ENCODE measurements at places on chromosomes 5 and 9. TPM values are rescaled to one million over a fixed set of nuclear protein-coding genes. Genes with fewer than 3 reads are reported as not detected.

GRCh38 chr9:95623640-95624039 is 106.9 kb upstream of the PTCH1 start:
- no peak for DNase-seq

The SRD5A1 gene
- total RNA-seq, result 20.6 TPM

The PTBP3 gene
- 16.7 TPM for total RNA-seq

The SMIM33 gene
- total RNA-seq, result not detected

The UGT3A1 gene
- total RNA-seq, result not detected

- DNase-seq, result peak; percentile 50
These were observed 183.5 kb downstream of the ROR2 start for GRCh38 chr9:91766315-91767069.

The CARD9 gene
- 1.0 TPM for total RNA-seq

DNA sequence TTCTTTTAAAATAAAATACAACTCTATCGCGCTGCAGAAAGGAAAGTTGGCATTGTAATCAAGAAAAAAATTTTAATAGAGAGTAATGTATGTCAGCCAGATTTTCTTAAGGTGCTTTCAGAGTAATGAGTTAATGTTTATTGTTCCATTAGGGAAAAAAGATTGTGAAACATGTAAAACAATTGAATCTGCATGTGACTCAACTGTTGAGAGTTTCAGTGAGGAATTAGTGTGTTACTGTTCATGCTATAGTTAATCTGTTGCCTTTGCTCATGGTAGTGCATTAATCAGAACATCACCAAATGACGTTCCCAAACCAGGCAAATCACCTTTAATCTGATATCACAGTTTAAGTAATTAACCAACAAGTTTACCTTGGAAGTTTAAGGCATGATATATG is 600.5 kb downstream of the NR2F1-AS1 start:
- no peak for DNase-seq

The DBH gene
- not detected for total RNA-seq

- DNase-seq, result no peak
These were observed 8.6 kb upstream of the AQP3 start for GRCh38 chr9:33455945-33456344.

The RGP1 gene
- 10.5 TPM for total RNA-seq

- DNase-seq, result peak; percentile 50
These were observed 162.2 kb downstream of the SREK1 start for GRCh38 chr5:66306105-66306843.

DNA sequence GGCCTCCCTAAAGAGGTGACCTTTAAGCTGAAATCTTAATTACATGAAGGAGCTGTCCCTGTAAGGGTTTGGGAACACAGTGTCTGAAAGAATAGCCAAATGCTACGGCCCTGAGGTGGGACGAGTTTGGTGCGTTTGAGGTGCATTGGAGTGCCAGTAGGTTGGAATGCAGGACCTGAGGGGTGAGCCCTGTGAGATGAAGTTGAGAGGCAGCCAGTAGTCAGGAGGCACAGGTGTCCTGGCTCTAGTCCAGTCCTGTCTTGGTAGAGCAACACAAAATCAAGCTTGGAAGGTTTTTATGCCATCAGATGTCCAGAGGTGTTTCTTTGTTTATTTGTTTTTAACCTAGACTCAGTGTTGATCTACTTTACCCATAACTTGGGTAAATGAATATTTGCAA is 108.5 kb downstream of the ARHGAP26 start:
- DNase-seq, result no peak

The ADAMTSL1 gene
- total RNA-seq, result 27.9 TPM

- peak; percentile 47 for DNase-seq
These were observed 2.9 kb downstream of the SNX18 start for GRCh38 chr5:54520438-54520846.

DNA sequence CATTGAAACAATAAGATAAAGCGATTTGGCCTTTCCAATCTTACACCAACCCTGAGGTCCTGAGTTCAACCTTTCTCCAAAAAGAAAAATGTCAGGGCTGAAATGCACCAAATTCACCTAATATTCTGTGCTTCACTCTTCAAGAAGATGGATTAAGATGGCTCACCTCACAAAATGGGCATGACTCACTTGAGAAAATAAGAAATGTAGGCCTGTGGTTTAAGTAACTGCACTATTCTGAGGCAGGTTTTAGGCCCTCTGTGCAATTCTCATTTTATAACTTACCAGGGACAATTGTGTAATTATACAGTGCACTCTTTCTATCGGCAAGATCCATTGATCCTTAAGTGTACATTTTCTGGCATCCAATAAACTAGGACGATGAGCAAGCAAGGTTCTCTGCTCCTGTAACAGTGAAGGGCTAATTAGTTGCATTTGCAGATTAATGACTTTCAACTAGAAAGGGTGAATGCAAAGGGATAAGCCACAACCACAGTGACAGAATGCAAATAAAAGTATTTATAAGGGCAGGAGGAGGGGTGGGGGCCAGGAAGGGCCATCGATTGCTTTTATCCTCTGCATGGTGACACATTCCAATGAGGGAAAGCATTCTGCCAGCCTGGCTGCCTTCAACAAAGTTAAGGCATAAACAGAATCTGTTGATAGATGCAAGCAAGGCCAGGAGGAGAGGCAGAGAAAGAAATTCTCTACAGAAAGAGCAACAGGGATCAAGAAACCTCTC is 214.5 kb downstream of the CAAP1 start:
- DNase-seq, result peak; percentile 1

- peak; percentile 76 for DNase-seq
These were observed 252.8 kb downstream of the MAST4 start for GRCh38 chr5:66848749-66849641.

DNA sequence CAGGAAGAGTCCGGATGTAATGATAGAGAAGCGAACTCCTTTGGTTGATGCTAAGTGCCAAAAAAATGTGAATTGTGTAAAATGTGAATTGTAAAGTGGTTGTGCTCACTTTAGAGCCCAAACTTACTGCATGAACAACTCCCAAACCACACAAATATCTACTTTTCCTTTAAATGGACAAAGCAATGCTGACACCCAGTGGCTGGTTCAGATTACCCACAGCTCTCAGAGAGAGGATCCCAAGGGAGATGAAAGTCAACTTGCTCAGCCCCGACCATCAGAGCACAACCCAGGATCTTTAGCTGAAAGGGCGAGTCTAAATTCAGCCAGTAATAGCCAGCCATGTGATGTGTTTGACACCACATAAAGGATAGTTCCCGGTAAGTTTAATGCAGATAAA is 133.7 kb downstream of the NMUR2 start:
- no peak for DNase-seq

- no peak for DNase-seq
These were observed 1.5 kb downstream of the DCAF10 start for GRCh38 chr9:37801959-37802711.

DNA sequence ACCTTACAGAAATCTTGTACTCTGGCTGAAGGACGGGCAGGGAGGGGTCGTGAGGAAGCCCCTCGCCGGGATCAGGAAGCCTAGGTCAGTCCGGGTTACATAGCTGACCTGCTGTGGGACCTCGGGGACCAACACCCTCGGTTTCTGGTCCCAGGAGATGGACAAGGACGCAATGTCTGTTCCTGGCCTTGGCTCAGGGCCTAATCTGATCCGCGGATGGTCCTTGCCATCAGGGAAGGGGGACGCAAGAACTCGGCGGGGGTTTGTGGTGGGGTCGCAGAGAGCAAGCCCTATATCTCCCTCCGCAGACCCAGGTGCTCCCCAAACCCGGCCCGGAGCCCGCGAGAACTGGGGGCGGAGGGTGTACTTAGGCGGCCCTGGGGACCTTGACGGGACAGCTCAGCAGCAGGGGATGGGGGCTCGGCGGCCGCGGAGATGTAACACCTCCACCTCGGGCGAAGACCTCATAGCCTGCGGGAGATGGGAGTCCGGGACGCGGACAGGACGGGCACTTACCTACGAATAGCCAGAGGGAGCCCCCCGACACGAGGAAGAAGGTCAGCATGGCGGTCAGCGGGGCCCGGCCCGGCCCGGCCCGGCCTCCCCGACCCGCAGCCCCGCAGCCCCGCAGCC is 353 bp downstream of the ACSL6 start:
- DNase-seq, result no peak

The TMEM252 gene
- not detected for total RNA-seq

GRCh38 chr5:68295772-68296171 is 80.2 kb downstream of the PIK3R1 start:
- DNase-seq, result no peak

- no peak for DNase-seq
These were observed 45.7 kb upstream of the CFAP157 start for GRCh38 chr9:127660886-127661741.

GRCh38 chr9:6758248-6758497 is 400 bp downstream of the KDM4C start:
- no peak for DNase-seq

The NMUR2 gene
- not detected for total RNA-seq

GRCh38 chr5:115379622-115380344 is 83.3 kb upstream of the CCDC112 start:
- no peak for DNase-seq

The SUSD3 gene
- total RNA-seq, result 4.6 TPM

DNA sequence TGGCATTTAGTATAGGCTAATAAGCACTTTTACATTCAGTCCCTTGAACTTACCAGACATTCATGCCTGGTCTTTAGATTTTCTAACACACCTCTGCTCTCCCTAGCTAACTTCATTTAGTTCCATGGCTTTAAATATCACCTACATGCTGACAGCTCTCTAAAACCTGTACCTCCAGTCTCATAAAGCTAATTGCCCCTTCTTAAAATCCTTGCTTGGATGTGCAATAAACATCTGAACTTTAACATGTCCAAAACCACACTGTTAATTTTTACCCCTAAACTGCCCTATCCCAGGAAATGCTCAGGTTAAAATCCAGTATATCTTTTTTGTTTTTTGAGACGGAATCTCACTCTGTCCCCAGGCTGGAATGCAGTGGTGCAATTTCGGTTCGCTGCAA is 139.8 kb downstream of the CPLANE1 start:
- no peak for DNase-seq

DNA sequence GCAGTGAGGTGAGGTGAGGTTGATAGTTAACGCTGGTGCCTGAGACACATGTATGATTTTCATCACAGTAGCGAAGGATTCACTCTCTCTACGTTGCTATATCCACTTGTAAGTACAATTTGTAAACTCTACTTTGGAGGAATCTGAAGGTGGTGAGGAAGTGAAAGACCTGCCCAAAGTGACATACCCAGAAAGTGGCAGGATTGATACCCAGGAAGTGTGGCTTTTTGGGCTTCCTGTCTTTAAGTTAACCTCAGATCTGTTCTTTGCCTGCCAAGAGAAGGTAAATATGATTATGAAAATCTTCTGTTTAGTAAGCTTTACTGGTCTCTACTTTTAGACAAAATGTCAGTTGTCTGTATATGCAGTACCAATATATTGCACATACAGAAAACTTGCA is 143.1 kb downstream of the SH3GL2 start:
- DNase-seq, result no peak

- no peak for DNase-seq
These were observed 47.5 kb upstream of the PLPP6 start for GRCh38 chr9:4614627-4615026.

- peak; percentile 49 for DNase-seq
These were observed 45.5 kb downstream of the ECPAS start for GRCh38 chr9:111438541-111439235.

- DNase-seq, result peak; percentile 93
These were observed 18.7 kb upstream of the PTPDC1 start for GRCh38 chr9:94065535-94065961.

GRCh38 chr9:20528253-20528652 is 94.0 kb downstream of the MLLT3 start:
- no peak for DNase-seq

DNA sequence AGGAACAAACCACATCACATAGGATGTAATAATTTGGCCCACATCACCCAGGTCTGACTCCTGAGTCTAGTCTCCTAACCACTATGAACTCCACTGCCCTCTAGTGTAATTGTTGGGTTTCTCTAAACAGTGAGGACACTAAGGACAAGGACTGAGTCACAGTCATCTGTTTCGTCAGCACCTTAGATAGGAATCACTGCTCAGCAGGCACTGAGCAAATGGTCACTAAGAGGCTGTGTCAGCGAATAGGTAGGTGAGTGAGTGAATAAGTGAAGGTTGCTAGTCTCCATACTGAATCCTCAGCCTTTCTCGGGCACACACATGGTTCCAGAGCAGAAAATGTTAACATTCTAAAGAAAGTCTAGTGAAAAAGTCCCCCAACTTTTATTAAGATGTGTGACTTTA is 278.6 kb downstream of the SPOCK1 start:
- peak; percentile 37 for DNase-seq

DNA sequence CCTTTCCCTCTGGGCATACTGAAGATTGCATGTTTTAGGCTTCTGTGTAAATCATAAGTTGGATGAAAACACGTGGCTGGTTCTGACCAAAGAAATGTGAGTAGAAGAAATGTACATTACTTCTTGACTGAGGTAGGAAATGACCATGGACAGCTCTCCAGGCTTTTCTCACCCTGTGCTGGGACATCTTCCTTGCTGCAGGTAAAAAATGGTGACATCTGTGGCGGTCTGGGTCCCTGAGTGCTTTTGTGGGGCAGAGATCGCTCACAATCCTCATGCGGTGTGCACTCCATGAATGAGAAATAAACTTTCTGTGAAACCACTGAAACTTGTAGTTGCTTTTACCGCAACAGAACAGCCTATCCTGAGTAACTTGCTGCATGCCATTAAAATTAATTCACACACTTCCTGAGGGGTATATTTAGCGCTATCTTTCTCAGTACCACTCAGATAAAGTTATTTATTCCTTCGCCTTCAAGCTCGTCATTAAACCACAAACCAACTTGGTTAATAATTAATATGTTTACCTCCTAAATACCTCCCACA is 730.4 kb downstream of the EFNA5 start:
- no peak for DNase-seq

- DNase-seq, result peak; percentile 69
These were observed 56.2 kb downstream of the PLAC8L1 start for GRCh38 chr5:146048994-146049703.

DNA sequence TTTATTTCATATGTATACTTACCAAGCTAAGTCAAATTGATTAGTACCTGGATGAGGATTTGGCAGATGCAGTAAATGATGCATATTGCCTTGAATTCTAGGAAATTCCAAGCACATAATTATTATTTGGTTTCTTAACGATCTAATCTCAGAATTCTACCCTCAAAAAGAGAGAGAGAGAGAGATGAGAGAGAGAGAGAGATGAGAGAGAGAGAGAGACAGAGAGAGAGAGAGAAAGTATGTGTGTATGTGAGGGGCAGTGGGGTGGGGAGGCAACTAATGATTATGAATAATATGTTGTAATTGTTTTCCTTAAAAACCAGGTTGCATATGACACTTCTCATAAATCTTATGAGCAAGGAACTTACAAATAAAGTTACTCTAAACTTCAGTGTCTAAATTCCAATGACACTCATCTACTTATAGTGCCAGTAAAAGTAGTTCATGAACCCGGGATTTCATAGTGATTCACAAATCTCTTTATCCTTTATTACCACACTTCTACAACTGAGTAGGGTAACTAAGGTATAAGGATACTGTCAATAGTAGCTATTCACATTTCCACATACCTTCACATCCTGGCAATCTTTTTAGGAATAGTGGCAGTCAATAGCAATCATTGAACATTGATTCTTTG is 60.5 kb upstream of the EDIL3 start:
- DNase-seq, result no peak

- DNase-seq, result no peak
These were observed 104.6 kb upstream of the SARDH start for GRCh38 chr9:133842721-133843227.

Data from fibroblast of lung (primary cell).